ENCODE measurements at places on chromosomes 12 and 14. TPM values are rescaled to one million over a fixed set of nuclear protein-coding genes. Genes with fewer than 3 reads are reported as not detected.

DNA sequence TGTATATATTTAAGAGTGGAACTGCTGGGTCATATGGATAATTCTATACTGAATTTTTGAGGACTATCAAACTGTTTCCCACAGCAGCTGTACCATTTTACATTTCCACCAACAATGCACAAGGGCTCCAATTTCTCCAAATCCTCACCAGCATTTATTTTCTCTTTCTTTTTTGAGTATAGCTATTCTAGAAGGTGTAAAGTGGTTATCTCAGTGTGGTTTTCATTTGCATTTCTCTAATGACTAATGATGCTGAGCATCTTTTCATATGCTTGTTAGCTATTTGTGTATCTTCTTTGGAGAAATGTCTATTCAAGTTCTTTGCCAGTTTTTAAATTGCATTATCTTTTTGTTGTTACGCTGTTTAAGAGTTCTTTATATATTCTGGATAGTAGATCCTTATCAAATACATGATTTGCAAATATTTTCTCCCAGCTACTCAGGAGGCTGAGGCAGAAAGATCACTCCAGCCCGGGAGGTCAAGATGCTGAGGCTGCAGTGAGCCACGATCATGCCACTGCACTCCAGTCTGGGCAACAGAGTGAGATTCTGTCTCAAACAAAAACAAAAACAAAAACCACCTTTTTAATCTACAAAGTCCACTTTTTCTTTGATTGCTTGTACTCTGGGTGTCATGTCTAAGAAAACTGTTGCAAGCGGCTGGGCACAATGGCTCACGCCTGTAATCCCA, 32.8 kb downstream of the GTF2A1 start:
- no peak for DNase-seq

DNA sequence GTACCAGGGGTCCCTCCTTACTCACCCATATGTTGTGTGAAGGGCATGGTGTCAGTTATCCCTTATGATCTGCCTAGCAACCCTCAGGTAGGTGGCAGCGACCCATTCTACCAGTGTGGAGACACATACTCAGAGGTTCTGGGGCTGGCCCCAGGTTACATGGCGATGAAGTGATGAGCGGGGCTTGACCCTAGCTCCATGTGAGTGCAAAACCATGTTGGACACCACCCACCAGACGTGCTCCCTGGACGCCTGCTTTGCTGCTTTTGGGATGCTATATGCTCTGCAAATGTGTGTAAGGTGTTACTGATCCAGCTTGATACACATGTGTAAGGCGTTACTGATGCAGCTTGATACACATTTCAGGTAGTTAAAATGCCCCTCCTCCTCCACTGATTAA, 33.3 kb downstream of the EP400 start:
- no peak for DNase-seq

DNA sequence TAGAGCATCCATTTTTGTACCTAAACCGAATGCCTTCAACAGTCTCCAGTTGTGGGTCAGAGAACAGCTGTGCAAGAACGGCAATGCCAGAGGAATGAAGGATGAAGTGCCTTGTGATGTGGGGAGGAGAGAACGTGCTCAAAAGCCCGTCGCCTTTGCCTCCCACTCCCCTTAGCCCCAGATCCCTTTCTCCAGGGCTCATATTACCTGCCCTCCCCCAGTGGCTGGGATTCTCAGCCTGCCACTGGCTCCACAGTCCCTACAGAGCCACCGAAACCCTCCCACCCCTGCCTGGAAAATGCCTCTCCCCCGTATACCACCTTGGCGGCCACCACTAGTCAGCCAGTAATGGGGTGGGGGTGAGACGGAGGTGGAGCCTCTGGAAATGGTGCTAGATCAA, 158.5 kb downstream of the ZFP36L1 start:
- DNase-seq: peak; percentile 57

PLEK2 gene
- total RNA-seq: 18.1 TPM

DNA sequence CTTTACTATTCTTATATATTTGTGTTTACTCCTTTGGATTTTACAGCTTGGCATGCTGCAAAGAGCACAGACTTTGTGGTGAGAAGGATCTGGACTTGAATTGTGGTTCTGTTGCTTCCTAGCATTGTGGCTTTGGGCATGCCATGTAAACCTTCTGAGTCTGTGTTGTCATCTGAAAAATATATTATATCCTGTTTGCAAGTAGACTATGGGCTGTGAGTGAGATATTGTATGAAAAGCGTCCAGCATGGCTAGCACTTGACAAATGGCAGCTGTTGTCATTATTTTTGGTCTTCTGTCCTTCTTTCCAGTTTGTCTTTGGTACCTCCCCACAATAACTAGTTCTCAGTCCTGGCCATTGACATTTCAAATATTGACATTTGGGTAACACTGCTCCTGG, 61.8 kb upstream of the DACT1 start:
- DNase-seq: no peak

DNA sequence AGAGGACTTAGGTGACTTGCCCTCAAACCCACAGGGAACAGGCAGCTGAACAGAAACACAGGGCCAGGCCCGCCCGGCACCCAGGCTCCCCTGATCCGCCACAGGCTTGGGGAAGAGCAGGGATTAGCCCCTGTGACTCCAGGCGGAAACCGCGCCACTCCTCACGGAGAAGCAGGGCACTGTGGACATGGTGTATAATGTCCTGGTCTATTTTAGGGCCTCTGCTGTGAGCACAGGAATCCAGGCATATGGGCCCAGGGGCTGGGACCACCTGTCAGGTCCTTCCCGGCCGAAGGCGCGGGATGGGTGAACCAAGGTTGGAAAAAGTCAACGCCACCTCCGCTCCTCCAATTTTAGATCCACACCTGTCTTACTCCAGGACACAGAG, 34.6 kb upstream of the MEG3 start:
- no peak for DNase-seq

CSRP2 gene
- 24.4 TPM for total RNA-seq

GRCh38 chr12:8420506-8420905, 35.3 kb upstream of the CLEC6A start:
- DNase-seq: no peak

GRCh38 chr14:92861856-92862745, 60.8 kb upstream of the CHGA start:
- DNase-seq: no peak

- DNase-seq: peak; percentile 79
Observed at GRCh38 chr12:106138633-106139421, at the start of gene NUAK1. NUAK1 (minus strand) TSS chr12:106138954; CDS start chr12:106138653, 301 bp downstream.
